ENCODE measurements at places on chromosomes 5 and 9. TPM values are rescaled to one million over a fixed set of nuclear protein-coding genes. Genes with fewer than 3 reads are reported as not detected.

GRCh38 chr5:126778675-126779403, 1.9 kb downstream of the LMNB1 start:
- no peak for DNase-seq

GRCh38 chr9:26033336-26033735, 355.1 kb upstream of the TUSC1 start:
- DNase-seq = no peak

DNA sequence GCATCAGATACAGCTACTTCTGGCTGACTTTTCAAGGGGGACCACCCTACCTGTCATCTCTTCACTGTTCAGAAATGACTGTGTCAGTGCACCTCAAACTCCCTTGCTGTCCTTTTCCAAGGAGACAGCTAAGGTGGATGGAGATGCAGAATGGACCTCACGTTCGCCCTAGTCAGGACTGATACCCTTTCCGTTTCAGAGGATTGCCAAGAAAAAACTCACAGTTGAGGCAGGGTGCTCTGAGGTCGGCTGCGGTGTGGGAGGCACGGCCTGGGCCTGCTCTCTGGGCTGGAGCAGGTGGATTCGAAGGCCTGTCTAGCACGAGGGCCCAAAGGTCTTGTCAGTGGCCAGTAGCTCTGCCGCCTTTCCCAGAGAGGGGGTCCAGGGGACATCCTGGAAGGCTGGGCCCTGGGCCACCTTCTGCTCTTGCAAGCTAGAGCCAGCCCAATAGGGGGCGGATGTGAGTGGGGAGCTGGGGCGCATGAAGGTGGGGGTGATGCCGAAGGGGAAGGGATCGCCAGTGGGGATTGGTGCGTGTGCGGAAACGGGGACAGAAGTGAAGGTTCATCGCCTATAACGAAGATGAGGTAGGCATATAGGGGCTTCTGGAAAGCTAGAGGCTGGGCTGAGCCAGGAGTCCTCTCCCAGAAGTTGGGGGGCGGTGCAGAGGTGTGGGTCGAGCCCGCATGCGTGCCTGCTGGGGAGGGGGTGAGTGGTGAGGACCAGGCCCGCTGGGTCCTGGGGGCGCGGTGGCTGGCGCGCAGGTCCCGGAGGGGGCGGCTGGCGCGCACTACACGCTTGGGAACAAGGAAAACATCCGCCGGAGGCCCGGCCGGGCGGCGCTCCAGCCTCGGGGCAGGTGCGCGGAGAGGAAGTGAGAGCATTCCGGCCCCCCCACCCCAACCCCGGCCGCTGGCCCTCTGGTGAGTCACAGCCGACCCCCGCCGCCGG, 2.5 kb upstream of the MSMP start:
- DNase-seq = no peak

GRCh38 chr5:91033370-91033769, 349.7 kb downstream of the ARRDC3 start:
- no peak for DNase-seq

GRCh38 chr5:123438902-123439301, 15.7 kb upstream of the CEP120 start:
- peak; percentile 82 for DNase-seq

GRCh38 chr9:36389590-36389989, 10.5 kb downstream of the RNF38 start:
- no peak for DNase-seq

- DNase-seq = no peak
These were observed 101.8 kb downstream of the TTLL11 start for GRCh38 chr9:121991307-121991661.

DNA sequence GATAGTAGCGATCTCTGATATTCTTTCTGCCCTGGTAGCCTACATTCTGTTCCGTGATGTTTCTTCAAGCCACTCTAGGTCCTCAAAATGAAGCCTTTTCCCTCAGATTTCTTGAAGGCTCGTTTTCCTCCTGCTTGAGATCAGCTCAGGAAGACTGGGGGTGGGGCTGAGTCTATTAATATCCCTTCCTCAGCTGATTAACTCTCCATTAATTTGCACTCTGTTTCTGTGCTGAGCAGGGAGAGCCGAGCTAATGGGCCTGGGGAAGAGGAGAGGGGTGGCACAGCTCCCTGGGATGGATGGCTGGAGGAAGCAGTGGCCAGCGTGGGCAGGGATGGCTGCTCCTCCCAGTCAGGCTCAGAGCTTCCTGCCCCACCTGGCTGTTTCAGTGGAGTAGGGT, 93.3 kb downstream of the PPARGC1B start:
- DNase-seq = no peak

GRCh38 chr5:1498623-1499416, 24.9 kb downstream of the LPCAT1 start:
- no peak for DNase-seq

- DNase-seq = no peak
These were observed 183.0 kb downstream of the GLIS3 start for GRCh38 chr9:4116723-4117460.

DNA sequence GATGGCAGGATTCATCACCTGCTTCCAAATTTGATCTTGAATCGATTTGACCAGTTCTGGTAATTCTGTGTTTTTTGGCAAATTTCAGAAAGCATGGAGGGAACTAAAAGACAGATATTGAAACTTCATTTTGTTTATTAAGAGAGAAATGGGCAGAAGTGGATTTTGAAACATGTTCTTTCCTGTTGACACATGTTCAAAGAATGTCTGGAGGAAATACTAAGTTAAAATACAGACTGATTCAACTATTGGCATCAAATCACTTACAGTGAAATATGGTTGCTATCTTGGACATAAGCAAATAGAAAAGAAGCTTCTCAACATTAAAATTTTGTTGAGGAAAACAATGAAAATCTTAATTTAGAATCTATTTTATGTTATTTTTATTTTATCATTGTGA, 19.3 kb upstream of the GZMK start:
- peak; percentile 60 for DNase-seq

DNA sequence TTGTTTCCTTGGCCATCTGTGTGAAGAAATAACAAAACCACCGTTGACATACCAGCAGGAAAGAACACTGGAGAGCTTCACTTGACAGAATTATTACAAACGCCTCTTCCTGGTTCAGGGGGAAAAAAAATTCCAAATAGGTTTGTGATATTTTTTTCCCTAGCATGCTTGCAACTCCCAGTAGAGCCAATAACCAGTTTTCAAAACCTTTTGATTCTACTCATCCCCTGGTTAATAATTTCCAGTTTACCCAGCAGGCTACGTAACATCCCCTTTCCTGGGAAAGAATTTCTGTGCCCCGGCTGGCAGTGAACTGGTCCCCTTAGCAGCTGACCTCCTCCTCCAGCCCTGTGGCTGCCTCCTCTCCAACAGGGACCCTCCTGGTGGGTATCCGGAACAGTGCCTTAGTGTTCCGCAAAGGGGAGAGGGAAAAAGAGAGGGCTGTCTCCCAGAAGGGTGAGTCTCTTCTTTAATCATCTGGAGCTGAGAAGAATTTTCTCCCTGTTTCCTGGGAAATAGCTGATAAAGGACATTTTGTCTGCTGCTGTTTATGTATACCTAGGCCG, 72.8 kb upstream of the BOD1 start:
- DNase-seq = no peak

DNA sequence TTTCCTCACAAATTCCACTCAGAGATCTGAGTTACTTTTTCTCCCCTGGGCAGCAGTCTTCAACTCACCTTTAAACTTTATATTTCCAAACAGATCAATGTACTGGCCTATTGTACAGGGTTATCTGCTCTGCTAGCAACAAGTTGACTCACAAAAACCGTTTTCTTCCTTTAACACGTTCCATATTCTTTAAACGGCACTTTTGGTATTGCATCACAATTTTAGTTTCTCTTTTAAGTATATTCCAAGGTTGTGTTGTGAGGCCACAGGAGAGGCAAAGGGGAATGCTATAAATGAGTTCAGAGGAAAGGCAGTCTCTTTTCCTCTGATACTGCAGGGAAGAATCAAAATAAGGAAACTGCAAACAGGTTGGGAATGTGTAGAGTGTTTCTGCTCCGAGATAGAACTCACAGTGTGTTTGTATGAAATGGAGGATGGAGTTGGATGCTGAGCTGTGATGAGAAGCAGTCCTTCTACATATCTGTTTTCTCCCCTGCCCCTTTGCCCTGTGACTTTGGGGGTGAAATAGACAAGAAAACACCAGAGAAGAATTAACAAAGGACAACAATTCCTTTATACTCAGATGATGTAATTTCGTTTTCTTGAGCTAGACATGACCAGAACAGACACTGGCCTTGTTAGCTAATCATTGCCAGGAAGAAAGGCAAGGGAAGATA, 9.9 kb upstream of the ALDOB start:
- DNase-seq = no peak

GRCh38 chr9:112503170-112503569, 16.5 kb downstream of the KIAA1958 start:
- DNase-seq = no peak

- no peak for DNase-seq
These were observed 22.9 kb upstream of the ADAM19 start for GRCh38 chr5:157598350-157598936.

DNA sequence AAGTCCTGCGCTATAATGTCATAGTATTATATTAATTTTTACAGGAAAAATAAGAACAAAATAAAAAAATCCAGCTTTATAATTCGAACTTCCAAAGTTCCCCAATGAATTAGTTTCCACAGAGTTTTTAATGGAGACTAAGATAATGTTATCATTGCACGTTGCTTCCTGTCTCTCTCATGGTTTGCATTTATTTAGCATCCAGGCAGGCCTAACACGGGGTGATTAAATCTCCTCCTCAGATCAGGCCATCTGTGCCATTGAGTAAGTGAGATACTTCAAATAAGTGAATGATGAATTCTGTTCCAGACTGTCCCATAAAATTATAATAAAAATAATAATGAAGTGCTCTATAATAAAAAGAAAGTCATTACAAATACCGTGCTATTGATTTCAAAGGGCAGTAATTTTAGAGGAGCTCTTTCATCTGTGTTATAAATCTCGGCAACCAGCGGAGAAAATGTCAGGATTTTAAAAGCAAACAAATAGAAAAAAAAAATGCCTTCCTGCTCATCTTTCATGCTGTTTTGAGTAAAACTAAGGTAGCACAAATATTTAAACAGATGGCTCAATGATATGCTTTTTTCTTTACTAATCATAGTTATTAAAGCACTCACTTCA, 570.6 kb upstream of the ZNF608 start:
- no peak for DNase-seq

- DNase-seq = no peak
These were observed 12.3 kb downstream of the PDLIM4 start for GRCh38 chr5:132269635-132270334.

GRCh38 chr5:154147666-154148065, 42.9 kb upstream of the GALNT10 start:
- no peak for DNase-seq

- DNase-seq = peak; percentile 12
These were observed 126.2 kb upstream of the PLCXD3 start for GRCh38 chr5:41636605-41637004.

- peak; percentile 73 for DNase-seq
These were observed 215.5 kb downstream of the PDZD2 start for GRCh38 chr5:31854181-31855133.

DNA sequence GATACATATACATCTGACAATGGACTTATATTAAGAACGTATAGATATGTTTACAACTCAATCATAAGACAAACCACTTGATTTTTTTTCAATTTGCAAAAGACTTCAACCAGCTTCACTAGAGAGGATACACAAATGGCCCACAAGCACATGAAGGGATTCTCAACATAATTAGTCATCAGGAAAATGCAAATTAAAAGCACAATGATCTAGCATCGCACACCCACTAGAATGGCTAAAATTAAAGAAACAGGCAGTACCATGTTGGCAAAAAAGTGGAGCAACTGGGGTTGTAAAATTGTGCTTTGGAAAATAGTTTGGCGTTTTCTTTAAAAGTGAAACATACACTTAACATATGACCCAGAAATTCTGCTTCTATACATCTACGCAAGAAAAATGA, 80.0 kb upstream of the TRIO start:
- DNase-seq = peak; percentile 37

DNA sequence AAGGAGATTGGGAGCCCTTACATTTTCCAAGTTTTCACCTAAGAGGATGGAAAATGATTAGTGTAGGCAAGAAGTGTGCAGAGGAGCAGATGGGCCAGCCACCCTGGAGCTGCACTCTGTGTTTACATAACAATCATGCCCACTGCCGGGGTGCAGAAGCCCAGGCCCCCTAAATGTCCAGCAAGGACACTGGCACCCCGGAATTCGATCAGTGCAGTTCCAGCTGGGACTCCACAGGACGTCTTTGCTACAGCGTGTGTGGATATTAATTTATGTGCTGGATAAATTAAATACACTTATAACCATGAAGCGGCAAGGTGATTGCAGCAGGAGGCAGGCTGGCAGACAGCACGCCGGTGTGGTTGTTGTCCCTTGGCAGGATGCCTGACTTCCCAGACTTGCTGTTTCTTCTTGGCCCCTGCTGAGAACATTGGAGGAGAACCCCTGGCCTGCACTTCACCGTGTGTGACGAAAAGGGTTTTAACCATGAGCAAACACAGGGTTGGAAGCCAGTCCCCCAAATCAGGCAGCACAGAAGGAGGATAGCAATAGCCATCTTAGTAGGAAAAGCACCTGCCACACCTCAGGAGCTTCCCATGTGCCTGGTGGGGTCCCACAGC, 73.7 kb downstream of the GADD45G start:
- no peak for DNase-seq

- DNase-seq = no peak
These were observed 33.5 kb upstream of the SUB1 start for GRCh38 chr5:32551865-32552264.

GRCh38 chr9:134497283-134497860, 144.2 kb upstream of the COL5A1 start:
- DNase-seq = peak; percentile 36

PLPPR1 gene
- total RNA-seq = not detected

CHSY3 gene
- total RNA-seq = 11.8 TPM

FAM151B gene
- total RNA-seq = 0.27 TPM

TMEM252 gene
- total RNA-seq = not detected

RANBP3L gene
- 0.50 TPM for total RNA-seq

OR1N2 gene
- not detected for total RNA-seq

ERBIN gene
- total RNA-seq = 36.9 TPM

PCDHGB4 gene
- 10.2 TPM for total RNA-seq

PCDHB6 gene
- total RNA-seq = 0.13 TPM
